ENCODE measurements at places on chromosomes 12 and 14. TPM values are rescaled to one million over a fixed set of nuclear protein-coding genes. Genes with fewer than 3 reads are reported as not detected.

GRCh38 chr12:46043972-46044520 lies 53.7 kb upstream of the SCAF11 start:
- no peak for DNase-seq

DNA sequence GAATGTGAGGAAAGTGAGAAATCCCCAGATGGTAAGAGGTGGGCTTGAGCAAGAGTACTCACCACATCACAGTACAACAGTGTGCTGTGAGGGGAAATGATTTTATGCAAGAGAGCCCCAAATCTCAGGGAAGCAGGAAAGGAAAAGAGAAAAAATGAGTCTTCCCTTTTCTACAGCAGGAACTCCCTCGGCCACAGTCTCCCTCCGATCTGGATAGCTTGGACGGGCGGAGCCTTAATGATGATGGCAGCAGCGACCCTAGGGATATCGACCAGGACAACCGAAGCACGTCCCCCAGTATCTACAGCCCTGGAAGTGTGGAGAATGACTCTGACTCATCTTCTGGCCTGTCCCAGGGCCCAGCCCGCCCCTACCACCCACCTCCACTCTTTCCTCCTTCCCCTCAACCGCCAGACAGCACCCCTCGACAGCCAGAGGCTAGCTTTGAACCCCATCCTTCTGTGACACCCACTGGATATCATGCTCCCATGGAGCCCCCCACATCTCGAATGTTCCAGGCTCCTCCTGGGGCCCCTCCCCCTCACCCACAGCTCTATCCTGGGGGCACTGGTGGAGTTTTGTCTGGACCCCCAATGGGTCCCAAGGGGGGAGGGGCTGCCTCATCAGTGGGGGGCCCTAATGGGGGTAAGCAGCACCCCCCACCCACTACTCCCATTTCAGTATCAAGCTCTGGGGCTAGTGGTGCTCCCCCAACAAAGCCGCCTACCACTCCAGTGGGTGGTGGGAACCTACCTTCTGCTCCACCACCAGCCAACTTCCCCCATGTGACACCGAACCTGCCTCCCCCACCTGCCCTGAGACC lies 7.8 kb downstream of the ATN1 start:
- no peak for DNase-seq

DNA sequence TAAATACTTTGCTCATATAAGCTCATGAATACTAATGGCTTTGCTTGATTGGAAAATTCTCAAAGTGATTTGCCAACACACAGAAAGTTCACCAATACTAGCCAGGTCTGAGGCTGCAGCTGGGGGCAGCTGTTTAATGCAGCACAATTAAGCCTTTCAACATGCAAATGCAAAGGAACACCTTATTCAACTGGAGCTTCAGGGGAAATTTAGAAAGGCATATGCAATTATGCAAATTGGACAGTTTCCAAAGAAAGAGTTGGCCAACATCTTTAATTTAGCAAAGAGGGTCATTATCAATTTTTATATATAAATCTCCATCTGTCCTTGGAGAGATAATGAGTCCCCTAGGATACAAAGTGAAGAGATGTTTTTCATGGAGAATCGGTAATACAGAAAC lies 40.2 kb upstream of the OTOGL start:
- no peak for DNase-seq

GRCh38 chr14:74952697-74953484 lies 2.5 kb downstream of the PGF start:
- DNase-seq: no peak

- DNase-seq: no peak
Measured at GRCh38 chr12:1099158-1099557, 108.1 kb downstream of the ERC1 start.

GRCh38 chr12:131947482-131948027 lies 2.2 kb upstream of the EP400 start:
- DNase-seq: no peak

GRCh38 chr12:7642287-7642686 lies 23.4 kb downstream of the APOBEC1 start:
- DNase-seq: no peak

DNA sequence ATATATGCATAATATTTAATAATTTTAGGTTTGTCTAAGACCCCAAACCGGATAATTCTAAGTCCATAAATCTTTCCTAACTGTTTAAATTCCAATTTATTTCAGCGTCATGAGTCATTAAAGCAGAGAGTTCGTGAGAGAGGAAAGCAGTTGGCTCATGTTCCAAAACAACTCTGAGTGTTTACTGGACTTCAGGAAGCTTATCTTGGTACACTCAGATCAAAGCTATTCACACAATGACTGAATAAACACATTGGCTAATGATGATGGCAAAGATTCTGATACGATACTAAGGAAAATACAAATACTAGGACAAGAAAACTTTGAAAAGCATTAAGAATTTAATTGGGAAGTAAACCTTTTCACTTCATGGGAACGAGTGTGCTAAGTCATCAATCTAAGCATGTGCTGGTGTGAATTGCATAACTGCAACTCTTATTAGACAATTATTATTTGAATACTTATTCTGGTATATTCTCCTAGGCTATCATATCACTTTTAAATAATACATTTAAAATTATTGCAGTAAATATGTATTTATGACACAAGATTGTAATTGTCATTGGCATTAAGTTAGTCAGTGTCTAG lies 34.8 kb upstream of the CLEC14A start:
- peak; percentile 36 for DNase-seq

The RAD9B gene
- 2.0 TPM for total RNA-seq

GRCh38 chr12:79016181-79016580 lies 151.6 kb downstream of the SYT1 start:
- no peak for DNase-seq

The TRAFD1 gene
- total RNA-seq: 63.9 TPM

GRCh38 chr14:74552623-74553022 lies 59.1 kb downstream of the ISCA2 start:
- DNase-seq: peak; percentile 67

The SCNN1A gene
- total RNA-seq: 0.66 TPM

GRCh38 chr12:65911321-65911720 lies 87.0 kb downstream of the HMGA2 start:
- DNase-seq: peak; percentile 22

GRCh38 chr14:54809767-54810166 lies 92.9 kb downstream of the GCH1 start:
- DNase-seq: no peak

DNA sequence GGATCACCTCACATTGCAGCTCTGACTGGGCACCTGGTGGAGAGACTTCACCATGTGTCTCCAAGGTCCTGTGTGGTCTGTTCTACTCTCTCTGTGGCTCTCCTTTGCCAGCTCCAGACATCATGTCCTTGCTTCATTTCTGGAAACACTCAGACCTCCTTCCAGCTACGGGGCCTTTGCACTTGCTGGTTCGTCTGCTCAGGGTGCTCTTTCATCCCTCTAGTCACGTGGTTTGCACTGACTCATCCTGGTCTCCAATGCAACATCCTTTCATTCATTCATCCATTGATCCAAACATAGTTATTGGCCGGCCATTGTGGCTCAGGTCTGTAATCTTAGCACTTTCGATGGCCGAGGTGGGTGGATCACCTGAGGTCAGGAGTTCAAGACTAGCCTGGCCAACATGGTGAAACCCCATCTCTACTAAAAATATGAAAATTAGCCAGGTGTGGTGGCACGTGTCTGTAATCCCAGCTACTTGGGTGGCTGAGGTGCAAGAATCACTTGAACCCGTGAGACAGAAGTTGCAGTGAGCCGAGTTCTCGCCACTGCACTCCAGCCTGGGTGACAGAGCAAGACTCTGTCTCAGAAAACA lies 23.9 kb upstream of the CCDC63 start:
- no peak for DNase-seq

GRCh38 chr12:107533218-107533617 lies 152.4 kb upstream of the PWP1 start:
- no peak for DNase-seq

DNA sequence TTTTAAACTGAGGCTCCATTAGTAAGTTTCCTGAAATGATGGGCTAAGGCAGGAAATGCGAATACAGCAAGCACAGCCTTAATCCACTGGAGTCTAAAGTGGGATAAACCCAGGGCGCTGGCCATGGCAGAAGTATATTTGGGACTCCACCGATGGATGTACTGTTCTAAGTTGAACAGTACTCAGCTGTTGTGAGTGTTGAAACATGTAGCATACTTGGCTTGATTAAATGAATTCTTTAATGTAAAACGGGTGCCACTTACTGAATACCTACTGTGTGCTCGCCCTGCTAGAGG lies 996 bp downstream of the SSPN start:
- no peak for DNase-seq

The SDR9C7 gene
- not detected for total RNA-seq

DNA sequence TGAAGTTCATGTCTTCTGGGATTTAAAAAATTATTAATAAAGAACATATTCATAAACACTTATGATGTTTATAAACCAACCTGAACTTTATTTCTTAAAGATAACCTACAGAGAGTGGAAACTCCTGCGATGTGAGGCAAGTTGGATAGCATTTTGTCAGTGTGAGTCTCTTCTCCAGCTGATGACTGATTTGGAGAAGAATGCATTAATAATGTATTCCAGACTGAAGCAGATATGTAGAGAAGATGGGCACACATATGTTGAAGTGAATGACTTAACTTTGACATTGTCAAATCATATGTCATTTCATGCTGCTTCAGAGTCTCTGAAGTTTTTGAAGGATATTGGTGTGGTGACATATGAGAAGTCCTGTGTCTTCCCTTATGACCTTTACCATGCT lies 7.3 kb downstream of the HELB start:
- DNase-seq: no peak

The BHLHE41 gene
- not detected for total RNA-seq

The KRT78 gene
- total RNA-seq: not detected

The ST8SIA1 gene
- 0.20 TPM for total RNA-seq

The GPRC5A gene
- 11.0 TPM for total RNA-seq

All from MG63 (cell line).